ENCODE measurements at places on chromosomes 2 and 18.

- DNase-seq = no peak
Measured at GRCh38 chr2:73983322-73984202, 1.1 kb upstream of the TET3 start.

DNA sequence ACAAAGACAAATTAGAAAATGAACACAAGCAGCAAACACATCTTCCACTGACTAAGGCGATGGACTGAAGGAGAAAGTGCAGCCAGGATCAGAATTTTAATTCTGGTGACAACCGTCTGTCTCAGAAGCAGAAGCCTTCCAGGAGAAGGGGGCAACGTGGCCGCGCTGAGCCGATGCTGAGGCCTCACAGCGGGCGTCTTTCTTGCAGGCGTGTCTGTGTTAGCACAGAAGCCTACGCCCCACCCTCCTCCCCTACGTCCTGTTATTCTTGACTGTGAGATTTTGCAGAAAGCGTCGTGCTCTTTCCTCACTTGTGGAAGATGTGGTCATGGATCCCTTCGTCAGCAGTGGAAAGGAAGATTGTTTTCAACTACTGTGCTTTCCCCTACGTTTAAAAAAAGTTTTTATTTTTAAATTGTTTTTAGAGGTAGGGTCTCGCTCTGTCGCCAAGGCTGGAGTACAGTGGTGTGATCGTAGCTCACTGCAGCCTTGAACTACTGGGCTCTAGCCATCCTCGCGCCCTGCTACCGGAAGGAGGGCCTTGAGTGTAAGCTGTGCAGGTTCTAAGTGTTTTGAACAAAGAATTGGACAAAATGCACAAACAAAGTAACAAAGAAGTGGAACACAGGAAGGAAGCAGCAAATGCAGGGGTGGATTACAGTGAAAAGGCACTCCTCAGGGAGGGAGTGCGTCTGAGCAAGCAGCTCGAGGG is 422.0 kb downstream of the GALR1 start:
- DNase-seq = no peak

DNA sequence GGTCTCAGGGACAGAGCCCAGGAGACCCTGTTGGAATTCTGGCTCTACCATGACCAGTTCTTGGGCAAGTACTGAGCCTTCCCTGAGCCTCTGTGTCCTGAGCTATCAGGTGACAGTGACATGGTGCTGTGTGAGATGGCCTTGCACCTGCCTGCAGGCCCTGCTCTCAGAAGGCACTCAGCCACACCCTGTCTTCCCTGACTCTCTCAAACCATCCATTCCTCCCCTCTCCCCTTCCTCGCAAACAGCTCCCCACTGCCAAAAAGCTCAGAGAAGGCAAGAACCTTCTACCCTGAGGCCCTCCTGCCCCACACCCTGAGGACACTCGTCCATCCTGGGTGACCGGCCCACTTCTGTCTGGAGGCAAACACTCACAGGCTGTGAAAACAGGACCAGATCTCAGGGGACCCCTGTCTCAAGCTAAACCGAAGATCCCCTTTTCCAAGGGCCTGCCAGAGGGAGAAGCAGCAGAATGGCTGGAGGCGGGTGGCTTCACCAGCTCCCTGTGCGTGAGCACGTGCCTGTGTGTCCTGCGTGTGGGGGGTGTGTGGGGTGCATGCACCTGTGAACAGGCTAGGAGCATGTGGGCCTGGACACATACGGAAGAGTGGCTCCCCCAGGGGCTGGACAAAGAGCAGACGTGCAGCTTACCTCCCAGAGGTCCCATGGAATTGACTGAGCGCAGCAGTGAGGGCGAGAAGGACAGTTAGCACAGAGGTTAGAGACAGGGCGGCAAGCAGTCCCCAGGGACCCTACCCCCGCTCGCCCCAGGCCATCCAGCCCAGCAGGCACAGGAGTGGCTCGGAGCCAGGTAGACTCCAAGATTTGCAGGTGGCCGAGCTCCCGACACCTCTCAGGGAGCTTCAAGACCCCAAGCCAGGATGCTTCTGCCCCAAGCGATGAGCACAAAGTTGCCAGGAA is 53.9 kb downstream of the BIN1 start:
- DNase-seq = no peak

DNA sequence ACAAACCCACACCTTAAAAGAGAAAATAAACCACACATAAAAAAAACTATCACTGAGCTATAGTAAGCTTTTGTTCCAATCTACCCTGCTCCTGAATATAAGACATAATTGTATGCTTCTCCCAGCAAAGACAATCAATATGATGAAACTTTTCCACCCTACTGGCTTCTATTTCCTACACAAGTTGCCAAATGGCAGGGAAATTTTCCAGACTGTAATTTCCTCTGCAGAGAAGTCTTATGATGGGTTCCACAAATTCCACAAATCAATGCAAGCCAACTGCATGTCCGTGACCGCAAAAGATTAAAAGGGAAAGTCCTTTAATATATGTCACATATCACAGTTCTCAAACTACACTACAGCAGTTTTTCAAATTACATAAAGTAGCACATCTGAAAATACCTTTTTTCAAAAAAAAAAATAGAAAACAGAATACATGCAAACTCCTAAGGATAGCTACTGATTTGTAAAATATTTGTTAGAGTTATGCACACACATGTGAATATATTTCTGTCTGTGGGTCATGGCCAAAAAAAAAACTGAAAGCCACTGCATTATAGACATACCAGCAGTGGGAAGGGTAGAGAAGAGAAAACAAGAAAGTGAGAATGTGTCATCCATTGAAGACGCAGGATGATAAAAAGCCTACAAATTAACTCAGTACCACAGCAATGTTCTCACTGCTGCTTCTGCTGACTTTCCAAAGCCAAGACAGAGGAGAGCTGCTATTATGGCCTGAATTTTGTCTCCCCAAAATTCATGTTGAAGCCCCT is 61.4 kb downstream of the RPL31 start:
- no peak for DNase-seq

DNA sequence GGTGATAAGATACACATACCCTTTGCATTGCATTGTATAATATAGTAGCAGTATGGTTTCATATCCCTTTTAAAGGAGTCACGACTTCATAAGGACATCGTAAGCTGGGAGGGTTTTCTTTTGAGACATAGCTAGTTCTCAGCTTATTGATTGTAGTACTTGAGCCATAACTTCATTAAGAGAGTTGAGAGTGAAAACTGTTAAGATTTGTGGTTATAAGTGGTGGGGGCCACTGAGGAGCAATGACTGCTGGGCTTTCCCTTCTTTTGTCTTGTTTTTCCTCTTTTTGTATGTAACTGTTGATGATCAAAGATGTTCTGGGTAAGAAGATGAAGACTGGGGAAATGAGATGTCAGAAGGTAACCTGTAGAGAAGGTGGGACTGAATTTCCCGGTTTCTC is 11.0 kb downstream of the EIF5B start:
- no peak for DNase-seq

DNA sequence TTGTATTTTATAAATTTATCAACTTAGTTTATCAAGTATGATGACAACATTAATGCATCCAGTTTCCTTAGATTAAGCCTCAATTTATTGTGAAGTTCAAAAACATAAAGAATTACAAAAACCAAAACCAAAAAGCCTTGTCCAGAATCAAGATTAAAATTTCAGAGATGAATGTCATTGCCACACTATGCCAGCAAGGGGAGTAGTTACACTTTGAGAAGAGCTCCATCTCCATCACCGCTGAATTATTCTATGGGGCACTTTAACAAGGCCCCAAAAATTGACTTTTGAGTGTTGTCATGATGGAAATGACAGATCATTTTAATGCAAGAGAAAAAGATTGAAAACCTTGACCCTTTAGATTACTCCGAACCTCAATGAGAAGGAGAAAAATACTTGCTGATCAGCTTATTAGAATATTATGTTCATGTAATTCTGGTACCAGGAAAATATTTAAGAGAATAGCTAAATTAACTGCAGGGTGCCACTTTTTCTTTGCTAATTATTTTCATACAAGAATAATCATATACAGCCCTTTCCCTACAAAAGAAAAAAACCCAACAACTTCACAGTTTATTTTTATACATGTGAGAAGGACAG is 152.5 kb upstream of the AQP4 start:
- no peak for DNase-seq
